HS-5 (cell line): ENCODE measurements at places on chromosomes 11 and 22.
A peak's percentile ranks its signal among the peaks of the same experiment; 100 is the strongest.

DNA sequence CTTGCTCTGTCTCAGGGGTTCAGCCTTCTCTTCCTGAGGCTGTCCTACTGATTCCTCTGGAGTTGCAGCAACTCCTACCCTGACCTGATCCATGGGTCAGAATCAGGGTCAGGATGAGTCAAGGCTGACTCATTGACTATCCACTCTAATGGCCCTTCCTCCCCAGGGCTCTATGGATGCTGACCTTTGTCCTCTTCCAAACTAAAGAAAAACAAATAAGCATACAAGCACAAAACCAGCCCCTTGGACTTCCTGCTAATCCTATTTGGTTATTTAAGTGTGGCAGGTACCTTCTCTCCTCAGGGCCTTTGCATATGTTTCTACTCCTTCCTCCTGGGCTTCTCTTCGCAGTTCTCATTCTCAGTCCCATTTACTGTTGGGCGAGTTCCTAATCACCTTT lies 204.5 kb upstream of the NAV2 start:
- peak; percentile 31 for DNase-seq

DNA sequence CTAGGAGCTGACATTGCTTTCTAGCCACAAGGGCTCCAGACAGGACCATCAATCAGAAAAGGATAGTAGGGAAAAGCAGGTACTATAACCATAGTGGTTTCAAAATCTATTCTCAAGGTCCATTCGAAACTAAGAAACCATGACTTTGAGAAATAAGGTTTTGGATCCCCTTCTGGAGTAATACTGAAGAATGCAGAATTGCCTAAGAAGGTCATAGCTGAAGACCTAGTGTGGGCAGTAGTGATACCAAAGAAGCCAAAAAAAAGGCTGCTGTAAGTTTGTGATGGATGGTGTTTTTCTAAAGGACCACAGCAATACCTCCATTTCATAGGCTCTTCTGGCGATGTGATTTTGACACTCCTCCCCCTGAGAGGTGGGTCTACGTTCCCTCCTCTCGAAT lies 163.1 kb downstream of the MAML2 start:
- no peak for DNase-seq

- no peak for DNase-seq
These were observed 30.7 kb upstream of the MUC5AC start for GRCh38 chr11:1126935-1127663.

DNA sequence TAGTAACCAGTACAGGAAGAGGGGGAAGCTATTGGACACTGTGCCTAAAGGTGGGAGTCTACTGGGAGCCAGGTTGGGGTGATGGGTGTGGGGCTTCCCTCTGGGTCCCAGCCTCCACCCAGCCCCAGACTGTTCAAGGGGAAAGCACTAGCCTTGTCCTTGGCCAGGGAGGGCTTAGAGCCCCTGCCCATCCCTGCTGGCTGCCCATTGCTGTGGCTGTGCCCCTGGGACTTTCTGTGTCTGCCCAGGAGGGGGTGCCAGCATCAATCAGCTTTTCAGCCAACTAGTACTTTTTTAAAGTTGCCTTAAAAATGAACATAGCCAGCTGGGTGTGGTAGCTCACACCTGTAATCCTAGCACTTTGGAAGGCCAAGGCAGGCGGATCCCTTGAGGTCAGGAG lies 19.9 kb downstream of the INCENP start:
- DNase-seq = no peak

DNA sequence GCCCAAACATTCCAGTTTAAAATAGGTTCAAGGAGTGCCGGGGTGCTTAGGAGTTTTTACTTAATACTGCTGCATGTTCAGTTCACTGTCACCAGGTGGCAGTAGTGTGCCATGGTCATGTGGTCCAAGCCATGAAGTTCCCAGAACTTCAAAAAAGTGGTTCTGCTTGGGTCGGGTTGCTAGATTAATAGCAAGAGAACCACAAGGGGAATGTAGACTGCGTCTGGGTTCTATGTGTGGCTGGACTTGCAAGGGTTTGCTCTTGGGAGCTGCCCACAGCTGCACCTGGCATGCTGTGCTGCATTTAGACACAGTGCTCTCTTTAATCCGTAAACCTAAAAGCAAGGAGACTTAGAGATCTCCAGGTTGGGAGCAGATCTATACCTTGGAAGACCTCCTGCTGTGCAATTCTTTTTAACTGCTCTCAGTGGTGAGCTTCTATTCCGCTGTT lies 6.5 kb upstream of the SPON1 start:
- no peak for DNase-seq

- no peak for DNase-seq
These were observed 19.1 kb downstream of the MIF start for GRCh38 chr22:23913306-23913660.

- peak; percentile 67 for DNase-seq
These were observed 4.4 kb upstream of the WEE1 start for GRCh38 chr11:9568854-9569587.

GRCh38 chr11:75523189-75523588 lies 2.6 kb downstream of the GDPD5 start:
- DNase-seq = no peak

DNA sequence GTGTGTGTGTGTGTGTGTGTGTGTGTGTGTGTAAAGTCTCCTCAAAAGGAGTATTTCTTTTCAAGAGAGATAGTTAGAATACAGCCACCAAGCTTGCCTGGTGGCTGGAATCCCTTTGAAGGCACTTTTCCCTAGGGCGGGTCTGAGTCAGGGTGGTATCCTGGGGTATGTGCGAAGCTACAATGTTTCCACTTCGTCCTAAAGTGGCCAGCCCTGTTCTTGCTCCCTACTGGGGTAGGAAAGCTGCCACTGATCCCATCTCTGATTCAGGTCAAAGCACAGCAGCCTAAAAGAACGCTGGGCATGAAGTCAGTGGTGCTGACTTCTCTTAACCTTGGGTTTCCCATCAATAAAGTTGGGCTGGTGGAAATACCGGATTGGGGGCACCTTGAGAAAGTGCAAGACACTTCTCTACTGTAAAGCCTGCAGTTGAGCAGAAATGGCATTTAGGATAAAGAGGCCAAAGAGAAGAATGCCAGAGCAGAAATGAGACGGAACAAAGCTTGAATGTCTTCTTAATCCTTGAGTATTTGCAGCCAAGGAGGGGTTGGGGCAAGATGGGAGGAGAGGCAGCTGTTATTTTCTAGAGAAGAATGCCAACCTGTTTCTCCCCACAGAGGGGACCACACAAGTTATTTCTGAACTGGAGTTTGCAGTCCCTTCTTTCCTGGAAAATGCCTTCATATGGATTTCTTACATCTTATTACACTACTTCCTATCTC lies 35.3 kb downstream of the ZNRF3 start:
- no peak for DNase-seq

- no peak for DNase-seq
These were observed 1236.4 kb downstream of the FAM181B start for GRCh38 chr11:81497202-81497804.

GRCh38 chr22:37462436-37462835 lies 23.7 kb downstream of the MFNG start:
- DNase-seq = no peak
